Right lobe of liver (tissue), 6 donors: ENCODE measurements at places on chromosomes 2 and 18. TPM values are rescaled to one million over a fixed set of nuclear protein-coding genes. Genes with fewer than 3 reads are reported as not detected.
A peak's percentile ranks its signal among the peaks of the same experiment; 100 is the strongest.

DNA sequence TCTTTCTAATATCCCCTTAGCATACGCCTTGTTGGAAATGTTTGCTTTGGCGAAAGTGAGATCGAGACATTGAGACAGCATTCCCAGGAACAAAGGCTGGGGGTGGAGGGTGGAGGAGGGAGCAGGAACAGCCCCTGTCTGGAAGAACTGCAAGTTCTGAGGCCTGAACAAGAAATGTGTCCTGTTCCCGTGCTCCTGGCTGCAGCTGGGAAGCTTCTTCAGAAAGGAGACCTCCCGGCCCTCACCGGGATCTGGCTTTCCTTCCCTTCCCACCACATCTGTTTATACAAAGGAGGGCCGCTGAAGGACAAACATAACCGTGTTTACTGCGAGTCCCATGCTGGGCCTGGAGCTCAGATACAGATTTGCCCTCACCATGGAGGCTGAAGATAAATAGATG lies 35.9 kb downstream of the AFF3 start:
- no peak overlapping the region for H3K27ac ChIP-seq
- no peak overlapping the region for H3K4me3 ChIP-seq
- H3K4me1 ChIP-seq, result no peaks in the 10 kb centered on the region
- H3K36me3 ChIP-seq, result no peaks in the 10 kb centered on the region

DNA sequence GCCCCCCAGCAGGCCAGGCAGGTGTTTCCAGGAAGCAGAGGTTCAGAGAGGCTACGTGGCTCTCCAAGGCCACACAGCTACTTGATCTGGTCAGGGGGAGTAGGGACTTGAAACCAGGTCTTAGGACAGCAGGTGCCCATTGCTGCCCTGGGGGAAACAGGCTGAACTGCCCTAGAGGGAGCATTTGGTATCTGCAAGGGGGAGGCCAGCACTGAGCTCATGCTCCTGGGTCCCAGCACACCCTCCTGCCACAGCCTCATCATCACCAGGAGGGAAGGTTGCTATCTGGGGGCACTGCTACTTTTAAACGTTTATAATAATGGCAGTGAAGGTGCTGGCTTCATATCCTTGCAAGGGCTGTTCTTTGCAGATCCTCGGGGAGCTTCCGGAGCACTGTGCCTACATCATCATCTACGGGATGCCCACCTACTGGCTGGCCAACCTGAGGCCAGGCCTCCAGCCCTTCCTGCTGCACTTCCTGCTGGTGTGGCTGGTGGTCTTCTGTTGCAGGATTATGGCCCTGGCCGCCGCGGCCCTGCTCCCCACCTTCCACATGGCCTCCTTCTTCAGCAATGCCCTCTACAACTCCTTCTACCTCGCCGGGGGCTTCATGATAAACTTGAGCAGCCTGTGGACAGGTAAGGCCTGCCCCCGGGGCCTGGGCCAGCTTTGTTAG lies 36.1 kb downstream of the ABCG8 start:
- H3K4me3 ChIP-seq, result no peak overlapping the region
- DNase-seq, result no peak
- no peaks in the 10 kb centered on the region for H3K36me3 ChIP-seq
- H3K4me1 ChIP-seq, result no peaks in the 10 kb centered on the region

The NRP2 gene
- 23.7 TPM for total RNA-seq

DNA sequence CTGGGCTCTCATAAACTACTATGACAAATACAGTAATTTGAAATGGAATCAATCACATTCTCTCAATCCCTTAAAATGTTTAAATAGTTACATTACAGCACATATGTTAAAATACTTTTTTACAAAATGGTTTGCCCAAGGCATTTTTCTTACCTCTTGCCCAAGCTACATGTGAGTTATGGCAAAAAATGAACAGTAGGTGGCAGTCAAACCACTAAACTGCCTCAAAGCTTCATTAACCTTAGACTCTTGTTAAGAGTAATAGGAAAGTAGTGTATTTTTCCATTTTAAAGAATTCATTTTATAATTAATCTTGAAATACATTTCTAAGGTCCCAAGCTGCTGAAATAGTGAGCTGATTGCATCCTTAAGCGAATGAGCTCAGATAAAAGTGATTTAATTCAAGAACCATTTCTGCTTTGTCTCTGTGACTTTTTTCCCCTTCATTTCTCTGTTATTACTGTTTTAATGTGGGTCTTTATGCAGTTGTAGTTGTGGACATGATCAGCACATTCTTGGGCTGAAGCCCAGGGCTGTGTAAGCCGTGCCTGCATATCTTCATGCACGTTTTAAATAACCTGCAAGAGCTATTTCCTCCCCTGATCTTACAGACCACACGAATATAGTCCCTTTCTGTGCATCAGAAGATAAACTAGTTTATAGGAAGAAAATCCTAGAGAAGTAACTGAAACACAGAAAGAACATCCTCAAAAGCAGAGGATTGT lies 311.8 kb downstream of the LNPK start:
- no peak for DNase-seq
- H3K27me3 ChIP-seq, result no peaks in the 10 kb centered on the region
- H3K4me1 ChIP-seq, result no peaks in the 10 kb centered on the region
- no peak overlapping the region for H3K27ac ChIP-seq
- no peaks in the 10 kb centered on the region for H3K36me3 ChIP-seq
- H3K4me3 ChIP-seq, result no peak overlapping the region

DNA sequence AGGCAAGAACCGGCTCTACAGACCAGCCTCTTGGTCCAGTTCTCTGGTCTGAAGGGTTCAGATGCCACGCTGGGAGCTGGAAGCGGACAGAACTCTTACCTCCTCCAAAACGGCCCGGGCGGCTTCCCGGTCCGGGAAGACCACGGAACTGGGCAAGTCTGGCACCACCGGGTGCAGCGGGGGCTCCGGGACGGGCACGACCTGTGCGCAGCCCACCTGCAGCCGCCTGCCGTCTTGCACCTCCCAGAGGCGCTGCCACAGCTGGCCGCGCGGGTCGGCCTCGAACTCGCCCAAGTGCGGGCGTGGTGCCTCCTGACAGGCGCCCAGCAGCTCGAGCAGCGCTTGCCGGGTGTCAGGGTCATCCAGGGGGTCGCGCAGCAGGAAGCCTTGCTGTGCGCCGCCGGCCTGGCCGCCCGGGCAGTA lies 773 bp downstream of the CMPK2 start:
- peak overlapping the region; percentile 73 for H3K4me3 ChIP-seq
- H3K27ac ChIP-seq, result peak overlapping the region; percentile 54
- peak; percentile 54 for DNase-seq
- no peaks in the 10 kb centered on the region for H3K36me3 ChIP-seq

The VSNL1 gene
- 6.6 TPM for total RNA-seq

- H3K27me3 ChIP-seq, result no peaks in the 10 kb centered on the region
- H3K4me3 ChIP-seq, result no peak overlapping the region
- no peaks in the 10 kb centered on the region for H3K4me1 ChIP-seq
- H3K27ac ChIP-seq, result no peak overlapping the region
- no peaks in the 10 kb centered on the region for H3K36me3 ChIP-seq
These were observed 44.3 kb upstream of the NEUROD1 start for GRCh38 chr2:181724662-181725061.

DNA sequence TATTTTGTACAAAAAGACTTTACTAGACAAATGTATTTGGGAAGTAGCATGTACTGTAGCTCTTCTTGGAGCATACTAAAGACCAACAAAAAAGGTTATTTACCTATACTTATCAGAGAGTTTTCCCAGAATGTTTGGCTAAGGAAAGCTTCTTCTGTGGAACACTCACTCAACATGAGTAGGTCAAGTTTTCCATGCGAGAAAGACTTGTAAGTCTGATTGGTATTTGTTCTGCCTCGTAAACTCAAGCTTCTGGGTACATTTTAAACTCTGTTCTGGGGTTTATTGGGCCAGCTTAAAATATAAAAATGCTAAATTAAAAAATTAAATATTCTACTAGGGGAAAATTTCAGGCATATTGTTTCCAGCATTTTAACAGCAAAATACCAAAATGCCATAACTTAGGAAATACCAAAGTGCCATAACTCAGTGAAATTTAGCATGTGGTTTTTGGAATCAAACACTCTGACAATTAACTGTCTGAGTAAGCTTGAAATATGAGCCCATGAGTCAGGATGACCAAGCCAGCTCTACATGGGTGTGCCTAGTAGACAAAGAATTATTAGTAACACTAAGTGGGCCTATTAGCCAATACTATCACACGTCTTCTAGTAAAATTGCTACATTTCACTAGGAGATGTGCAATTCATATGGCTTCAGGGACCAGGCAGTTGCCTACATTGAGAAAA lies 47.3 kb upstream of the SERPINE2 start:
- no peak overlapping the region for H3K27ac ChIP-seq
- no peaks in the 10 kb centered on the region for H3K27me3 ChIP-seq
- no peaks in the 10 kb centered on the region for H3K36me3 ChIP-seq
- H3K4me1 ChIP-seq, result no peaks in the 10 kb centered on the region
- DNase-seq, result no peak

DNA sequence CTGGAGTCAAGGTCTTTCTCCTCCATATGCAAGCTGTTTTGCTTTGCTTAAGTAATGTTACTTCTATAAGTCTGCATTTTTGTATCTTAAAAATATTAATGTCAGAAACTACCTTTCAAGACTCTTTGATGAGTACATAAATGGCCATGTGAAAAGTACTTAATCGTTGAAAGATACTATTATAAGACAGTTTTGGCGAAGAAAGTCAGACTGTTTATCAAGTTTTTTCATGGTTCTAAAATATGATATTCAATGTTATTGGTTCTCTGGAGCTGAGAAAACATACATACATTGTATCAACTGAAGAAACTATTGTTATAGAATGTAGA lies 25.1 kb downstream of the FBXO48 start:
- DNase-seq, result no peak
- no peak overlapping the region for H3K4me3 ChIP-seq
- H3K27ac ChIP-seq, result no peak overlapping the region
- no peaks in the 10 kb centered on the region for H3K27me3 ChIP-seq
- no peaks in the 10 kb centered on the region for H3K4me1 ChIP-seq

The TRAPPC8 gene
- 29.1 TPM for total RNA-seq

GRCh38 chr18:32707147-32707546 lies 65.7 kb downstream of the KLHL14 start:
- H3K27me3 ChIP-seq, result no peaks in the 10 kb centered on the region
- DNase-seq, result no peak
- no peaks in the 10 kb centered on the region for H3K4me1 ChIP-seq

DNA sequence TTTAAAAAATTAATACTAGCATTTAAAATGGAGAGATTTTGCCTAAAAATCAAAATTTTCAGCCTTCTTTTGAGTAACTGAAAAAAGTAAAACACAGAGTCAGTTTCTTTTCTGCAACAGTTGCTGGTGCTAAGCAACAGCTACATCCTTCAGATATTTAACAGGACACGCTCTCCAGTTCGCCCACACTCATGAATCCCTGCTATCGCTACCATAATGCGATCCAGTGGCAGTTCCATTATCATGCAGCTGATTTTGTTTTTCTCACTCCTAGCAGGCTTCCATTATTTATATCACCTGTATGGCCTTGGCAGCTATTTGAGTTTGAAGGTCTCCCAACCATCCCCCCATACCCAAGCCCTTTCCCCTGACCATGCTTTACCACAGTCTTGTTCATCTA lies 93.1 kb upstream of the NCKAP5 start:
- no peak overlapping the region for H3K4me3 ChIP-seq
- no peaks in the 10 kb centered on the region for H3K36me3 ChIP-seq
- H3K27ac ChIP-seq, result no peak overlapping the region
- no peaks in the 10 kb centered on the region for H3K4me1 ChIP-seq
- H3K27me3 ChIP-seq, result no peaks in the 10 kb centered on the region
- DNase-seq, result no peak

- peaks cover 35% of the 10 kb centered on the region for H3K4me1 ChIP-seq
- H3K36me3 ChIP-seq, result no peaks in the 10 kb centered on the region
- H3K27ac ChIP-seq, result peak overlapping the region; percentile 83
- no peak overlapping the region for H3K4me3 ChIP-seq
- DNase-seq, result no peak
These were observed 106.4 kb downstream of the PID1 start for GRCh38 chr2:229164545-229165249.

The COLEC11 gene
- total RNA-seq, result 52.8 TPM
